ENCODE measurements at places on chromosomes 13 and 19. TPM values are rescaled to one million over a fixed set of nuclear protein-coding genes. Genes with fewer than 3 reads are reported as not detected.

The LGI4 gene
- total RNA-seq, result 5.2 TPM

The KRTDAP gene
- total RNA-seq, result 0.49 TPM

The PSG1 gene
- total RNA-seq, result not detected

The WDR88 gene
- total RNA-seq, result not detected

The RAB8A gene
- 26.1 TPM for total RNA-seq

The DNAJC3 gene
- 21.4 TPM for total RNA-seq

The NOVA2 gene
- 19.7 TPM for total RNA-seq

The CPT1C gene
- 40.6 TPM for total RNA-seq

The IQCN gene
- 0.49 TPM for total RNA-seq

The DIAPH3 gene
- 6.1 TPM for total RNA-seq

The SLC25A41 gene
- 0.98 TPM for total RNA-seq

The C19orf44 gene
- total RNA-seq, result 4.4 TPM

The CPB2 gene
- not detected for total RNA-seq

The AP1M2 gene
- not detected for total RNA-seq

The STOML3 gene
- total RNA-seq, result 0.25 TPM
